Stimulated activated CD8-positive, alpha-beta memory T cell treated with anti-CD3 and anti-CD28 coated beads, Interleukin-7, amount 100 ng/mL, for 48 hours (primary cell): ENCODE measurements at places on chromosomes 2 and 18.

GRCh38 chr18:49277395-49278036 is 182.9 kb downstream of the DYM start:
- no peak for DNase-seq

DNA sequence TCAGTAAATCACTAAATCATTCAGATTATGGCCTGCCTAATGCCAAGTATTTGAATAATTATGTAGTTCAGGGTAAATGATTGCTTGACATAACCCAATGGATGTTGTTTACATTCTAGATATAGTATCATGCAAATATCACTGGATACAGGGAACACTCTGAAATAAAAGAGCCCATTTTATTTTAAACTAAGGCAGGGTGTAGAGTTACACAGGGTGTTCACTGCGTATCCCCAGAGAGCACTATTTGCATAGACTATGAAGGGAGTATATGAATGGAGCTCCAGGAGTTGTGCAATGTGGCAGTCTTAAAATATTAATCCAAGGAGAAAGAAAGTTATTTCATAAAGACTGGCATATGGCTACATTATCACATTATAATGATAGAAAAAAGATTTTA is 701.1 kb upstream of the KLHL29 start:
- no peak for DNase-seq

GRCh38 chr2:108316033-108316432 is 27.3 kb downstream of the SULT1C2 start:
- DNase-seq: no peak

GRCh38 chr2:127423478-127423843 is 5.2 kb downstream of the PROC start:
- DNase-seq: no peak

DNA sequence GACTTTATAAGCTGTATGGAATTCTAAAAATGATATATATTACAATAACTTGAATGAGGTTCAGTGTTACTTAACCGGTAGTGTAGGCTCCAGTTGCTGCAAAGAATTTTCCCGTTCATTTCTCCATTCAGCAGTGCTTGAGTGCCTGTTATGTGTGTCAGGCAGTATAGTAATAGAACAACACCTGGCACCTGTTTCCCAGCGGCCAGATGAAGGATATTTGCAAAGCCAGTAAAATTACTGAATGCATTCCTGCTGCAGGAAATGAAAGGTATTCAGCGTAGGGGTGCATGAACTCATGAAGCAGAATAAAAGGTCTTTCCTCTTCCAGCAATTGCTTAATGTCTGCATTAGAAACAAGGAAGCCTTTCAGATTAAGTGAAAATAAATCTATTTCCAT is 18.8 kb downstream of the YPEL5 start:
- DNase-seq: no peak

DNA sequence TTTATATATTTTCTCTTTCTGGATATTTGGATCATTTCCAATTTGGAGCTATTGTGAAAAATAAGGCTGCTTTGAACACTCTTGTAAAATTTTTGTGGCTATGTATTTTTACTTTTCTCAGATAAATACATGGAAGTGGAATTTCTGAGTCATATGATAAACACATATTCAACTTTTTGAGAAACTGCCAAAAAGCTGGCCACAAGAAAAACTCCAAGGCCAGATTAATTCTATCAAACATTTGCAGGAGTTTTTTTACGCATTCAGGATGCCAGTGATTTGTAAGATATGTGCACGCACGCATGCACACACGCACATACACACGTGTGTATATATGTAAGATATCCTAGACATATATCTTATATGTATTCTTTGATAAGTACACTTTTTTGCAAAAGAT is 477.5 kb upstream of the SPHKAP start:
- DNase-seq: no peak

DNA sequence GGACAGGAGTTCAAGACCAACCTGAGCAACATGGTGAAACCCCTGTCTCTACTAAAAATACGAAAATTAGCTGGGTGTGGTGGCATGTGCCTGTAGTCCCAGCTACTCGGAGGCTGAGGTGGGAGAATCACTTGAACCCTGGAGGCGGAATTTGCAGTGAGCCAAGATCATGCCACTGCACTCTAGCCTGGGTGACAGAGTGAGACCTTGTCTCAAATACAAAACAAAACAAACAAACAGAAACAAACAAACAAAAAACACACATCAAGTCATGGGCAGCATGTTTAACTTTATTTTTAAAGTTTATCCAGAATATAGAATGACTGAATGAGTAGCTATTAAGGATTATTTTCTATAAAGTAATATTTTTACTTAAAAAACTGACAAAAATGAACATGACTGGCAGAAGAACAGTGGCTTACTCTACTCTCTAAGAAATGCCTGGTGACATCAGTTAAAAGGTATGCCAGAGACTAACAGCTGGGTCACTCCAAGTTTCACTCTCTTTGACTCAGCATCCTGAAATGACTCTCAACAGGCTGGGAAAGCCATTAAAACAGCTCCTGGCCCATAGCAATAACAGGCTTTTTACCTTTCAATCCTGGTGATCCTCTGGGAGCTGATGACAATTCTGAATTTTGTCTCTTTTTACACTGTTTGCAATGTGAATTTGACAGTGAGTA is 281.6 kb upstream of the STON1 start:
- no peak for DNase-seq

- DNase-seq: no peak
Measured at GRCh38 chr2:152564754-152565551, 152.3 kb downstream of the PRPF40A start.

- DNase-seq: no peak
Measured at GRCh38 chr2:14199040-14199439, 433.5 kb upstream of the LRATD1 start.

- no peak for DNase-seq
Measured at GRCh38 chr2:54722641-54723040, 821 bp upstream of the EML6 start.

GRCh38 chr18:66734451-66734850 is 130.6 kb upstream of the CDH19 start:
- DNase-seq: no peak

GRCh38 chr2:119810049-119810630 is 50.4 kb downstream of the PTPN4 start:
- DNase-seq: no peak

DNA sequence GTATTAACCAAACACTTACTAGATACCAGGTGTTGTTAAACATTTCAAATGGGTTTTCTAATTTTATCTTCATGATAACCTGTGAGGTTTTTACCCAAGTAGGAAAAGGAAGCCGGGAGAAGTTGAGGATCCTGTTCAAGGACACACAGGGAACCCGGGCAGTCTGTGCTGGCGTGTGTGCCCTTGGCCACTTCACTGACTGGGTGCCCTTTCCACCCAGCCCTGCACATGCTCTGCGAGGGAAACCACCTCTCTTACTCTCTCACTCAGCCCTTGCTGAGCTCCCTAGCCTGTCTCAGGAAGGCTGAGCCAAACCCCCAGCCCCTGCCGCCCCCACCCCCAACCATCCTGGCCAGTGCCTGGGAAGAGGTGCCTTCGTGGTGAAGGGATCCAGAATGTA is 51.8 kb downstream of the TEX44 start:
- DNase-seq: no peak

DNA sequence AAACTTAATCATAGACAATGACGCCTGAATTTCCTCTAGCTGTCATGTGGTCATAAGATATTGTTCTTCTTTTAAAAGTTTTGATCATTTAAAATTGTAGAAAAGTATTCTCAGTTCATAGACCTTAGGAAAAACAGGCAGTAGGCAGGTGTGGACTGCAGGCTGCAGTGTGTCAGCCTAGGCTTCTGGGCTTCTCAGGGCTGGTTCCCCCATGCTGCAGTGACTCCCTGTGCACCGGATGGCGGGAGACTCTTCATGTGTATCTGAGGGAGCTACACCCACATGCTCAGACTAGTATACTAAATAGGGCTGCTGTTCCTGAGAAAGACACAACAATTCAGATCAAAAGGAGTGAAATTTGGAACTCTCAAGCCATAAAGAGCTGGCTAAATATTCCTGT is 72.4 kb downstream of the PXDN start:
- DNase-seq: no peak

DNA sequence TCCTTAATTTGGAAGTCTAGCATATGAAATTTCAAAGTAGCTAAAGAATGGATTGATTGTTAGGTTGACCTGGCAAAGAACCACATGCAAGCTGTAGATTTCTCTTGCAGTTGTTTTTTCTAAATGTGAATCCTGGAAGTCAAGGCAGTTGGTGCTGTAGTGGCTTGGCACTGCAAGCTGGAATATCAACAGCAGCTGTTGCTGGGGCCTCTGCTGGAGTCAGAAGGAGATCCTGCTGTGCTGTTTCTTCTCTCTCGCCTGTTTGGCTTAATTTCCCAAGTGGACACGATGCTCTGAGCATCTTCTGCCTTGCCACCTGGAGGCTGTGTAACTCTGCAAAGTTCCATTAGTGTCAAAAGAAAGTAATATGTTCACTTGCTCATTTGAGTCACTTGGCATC is 12.6 kb downstream of the PIK3C3 start:
- no peak for DNase-seq

DNA sequence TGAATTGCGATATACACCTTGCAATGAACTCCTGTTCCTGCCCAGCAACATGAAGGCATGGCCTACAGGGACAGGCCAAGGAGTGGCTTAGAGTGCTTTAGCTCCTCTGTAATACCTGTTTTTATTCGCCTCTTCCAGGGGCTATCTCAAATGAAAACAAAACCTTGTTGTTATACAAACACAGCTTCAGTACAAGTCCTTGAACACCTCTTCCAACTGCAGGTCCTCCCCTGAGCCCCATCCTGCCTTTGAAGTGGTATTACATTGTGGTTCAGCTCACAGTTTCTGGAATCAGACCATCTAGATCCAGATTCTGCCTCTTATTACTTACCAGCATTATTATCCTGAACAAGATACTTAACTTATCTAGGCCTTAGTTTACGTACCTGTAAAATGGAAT is 83.0 kb upstream of the HNRNPA3 start:
- DNase-seq: no peak

- DNase-seq: no peak
Measured at GRCh38 chr2:45843136-45843535, 191.7 kb downstream of the PRKCE start.
